NCI-H2107 (cell line): ENCODE measurements at places on chromosomes 13 and 19.

DNA sequence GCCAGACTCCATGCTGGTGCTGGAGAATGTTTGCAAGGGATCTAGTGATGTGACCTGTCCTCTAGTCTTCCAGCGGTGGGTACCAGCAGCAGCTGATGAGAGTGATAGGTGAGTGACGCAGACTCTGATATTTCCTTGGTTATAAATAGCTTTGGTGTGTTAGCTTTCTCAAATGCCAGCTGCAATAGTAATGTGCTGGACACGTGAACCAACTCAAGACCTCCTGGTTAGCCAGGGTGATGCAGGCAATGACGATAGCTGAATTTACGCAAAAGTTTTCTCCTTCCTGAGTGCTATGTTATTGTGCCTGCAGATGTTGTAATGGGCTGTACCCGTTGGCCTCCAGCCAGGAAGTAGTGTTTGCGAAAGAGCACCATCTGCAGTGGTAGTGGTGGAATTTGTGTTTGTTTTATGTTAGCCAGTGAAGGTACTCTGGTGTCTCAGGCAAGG is 129.5 kb downstream of the CYSLTR2 start:
- no peak for DNase-seq

DNA sequence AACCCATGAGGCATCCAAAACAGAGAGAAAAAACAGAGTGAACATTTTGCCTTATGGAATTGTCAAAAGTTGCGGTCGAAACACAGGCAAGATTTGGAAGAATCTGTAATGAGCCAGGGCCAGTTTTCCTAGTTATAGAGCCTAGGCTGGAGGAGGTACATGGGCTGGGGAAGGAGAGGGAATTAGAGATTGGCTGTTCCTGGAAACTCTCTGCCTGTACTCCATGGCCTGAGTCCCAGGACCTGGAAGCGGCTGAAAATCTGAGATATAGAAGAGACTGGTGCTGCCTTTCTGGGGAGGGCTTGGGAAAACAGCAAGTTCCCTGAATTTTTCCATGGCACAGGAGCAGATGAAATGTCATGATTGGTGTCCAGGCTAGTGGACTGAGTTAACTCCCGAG is 122.8 kb upstream of the KLF12 start:
- no peak for DNase-seq

DNA sequence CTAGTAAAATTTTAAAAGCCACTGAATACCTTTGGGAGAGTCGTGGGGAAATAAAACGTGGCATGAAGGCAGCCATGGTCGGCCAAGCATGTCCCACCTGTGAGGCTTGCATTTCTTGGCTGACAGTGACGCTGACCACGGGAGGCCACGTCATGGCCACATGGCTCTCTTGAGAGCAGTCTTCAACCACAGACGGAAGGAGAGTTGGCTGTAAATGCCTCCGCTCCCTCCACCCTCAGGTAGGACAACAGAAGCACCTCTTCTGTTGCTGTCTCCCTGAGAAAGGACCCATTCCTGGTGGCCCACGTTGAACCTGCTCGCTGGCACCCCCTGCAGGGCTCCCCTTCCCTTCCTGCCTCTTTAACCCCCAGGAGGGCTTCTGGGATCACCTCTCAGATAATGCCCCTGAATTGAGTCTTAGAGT is 10.6 kb upstream of the LRRC25 start:
- peak; percentile 34 for DNase-seq

GRCh38 chr13:45490068-45490467 is 25.3 kb downstream of the COG3 start:
- DNase-seq: no peak

DNA sequence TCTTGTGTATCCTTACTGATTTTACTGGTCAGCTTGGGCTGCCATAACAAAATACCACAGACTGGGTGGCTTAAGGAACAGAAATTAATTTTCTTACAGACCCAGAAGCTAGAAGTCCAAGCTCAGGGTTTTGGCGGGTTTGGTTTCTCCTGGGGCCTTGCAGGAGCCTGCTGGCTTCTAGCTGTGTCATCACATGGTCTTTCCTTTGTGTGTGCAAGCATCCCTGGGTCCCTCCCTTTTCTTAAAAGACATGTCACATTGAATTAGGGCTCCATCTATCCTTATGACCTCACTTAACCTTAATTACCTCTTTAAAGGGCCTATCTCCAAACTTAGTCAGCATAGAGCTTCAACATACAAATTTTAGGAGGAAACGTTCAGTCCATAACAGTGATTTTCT is 23.4 kb downstream of the UBAC2 start:
- DNase-seq: no peak

DNA sequence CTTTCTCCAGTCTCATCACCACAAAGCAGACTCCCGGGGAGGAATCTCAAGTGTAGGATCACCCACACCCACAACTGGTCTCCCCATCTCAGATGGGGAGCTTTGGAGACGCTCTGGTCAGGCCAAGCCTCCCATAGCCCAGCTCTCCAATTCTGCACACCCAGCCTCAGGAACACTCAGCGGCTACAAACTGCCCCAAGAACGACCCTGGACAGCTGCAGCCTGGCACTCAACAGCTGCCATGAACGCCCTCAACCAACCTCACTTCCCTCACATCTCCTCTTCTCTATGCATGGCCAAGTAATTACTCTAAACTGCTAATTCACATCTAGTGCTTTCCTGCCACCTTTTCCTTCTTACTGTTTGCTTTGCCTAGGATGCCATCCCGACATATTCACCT is 42.6 kb downstream of the DZIP1 start:
- no peak for DNase-seq
